Activated B cell treated with CpG ODN at 0.5 μM for 24 hours (primary cell): ENCODE measurements at places on chromosomes 3 and 15. TPM values are rescaled to one million over a fixed set of nuclear protein-coding genes. Genes with fewer than 3 reads are reported as not detected.

The EBLN2 gene
- 6.9 and 9.4 TPM in 2 replicates for total RNA-seq

The CYP11A1 gene
- not detected in 2 replicates for total RNA-seq

The KY gene
- total RNA-seq, result not detected in 2 replicates

The ITIH1 gene
- total RNA-seq, result 0.42 and 0.80 TPM in 2 replicates

The SLC24A5 gene
- total RNA-seq, result not detected in 2 replicates

The TMEM202 gene
- not detected in 2 replicates for total RNA-seq

The UROC1 gene
- not detected in 2 replicates for total RNA-seq

The SPTBN5 gene
- 0.78 and 1.1 TPM in 2 replicates for total RNA-seq

The RNF13 gene
- total RNA-seq, result 57.6 and 59.6 TPM in 2 replicates

The TRH gene
- not detected in 2 replicates for total RNA-seq

DNA sequence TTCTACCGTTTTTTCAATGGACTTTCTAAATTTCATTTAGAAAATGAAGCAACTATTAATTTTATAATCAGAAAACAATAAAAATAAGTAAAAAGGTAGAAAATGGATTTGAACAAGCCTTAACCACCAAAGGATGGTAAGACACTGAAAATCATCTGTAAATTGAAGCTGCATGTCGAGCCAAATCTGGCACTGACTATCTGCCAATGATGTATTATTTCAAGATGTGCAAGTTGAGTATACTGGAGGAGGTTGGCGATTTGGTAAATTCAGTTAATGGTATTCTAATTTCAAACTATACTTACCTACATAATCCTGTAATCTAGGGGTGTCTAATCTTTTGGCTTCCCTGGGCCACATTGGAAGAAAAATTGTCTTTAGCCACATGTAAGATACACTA, 93.5 kb downstream of the FMN1 start:
- DNase-seq, result no peak

DNA sequence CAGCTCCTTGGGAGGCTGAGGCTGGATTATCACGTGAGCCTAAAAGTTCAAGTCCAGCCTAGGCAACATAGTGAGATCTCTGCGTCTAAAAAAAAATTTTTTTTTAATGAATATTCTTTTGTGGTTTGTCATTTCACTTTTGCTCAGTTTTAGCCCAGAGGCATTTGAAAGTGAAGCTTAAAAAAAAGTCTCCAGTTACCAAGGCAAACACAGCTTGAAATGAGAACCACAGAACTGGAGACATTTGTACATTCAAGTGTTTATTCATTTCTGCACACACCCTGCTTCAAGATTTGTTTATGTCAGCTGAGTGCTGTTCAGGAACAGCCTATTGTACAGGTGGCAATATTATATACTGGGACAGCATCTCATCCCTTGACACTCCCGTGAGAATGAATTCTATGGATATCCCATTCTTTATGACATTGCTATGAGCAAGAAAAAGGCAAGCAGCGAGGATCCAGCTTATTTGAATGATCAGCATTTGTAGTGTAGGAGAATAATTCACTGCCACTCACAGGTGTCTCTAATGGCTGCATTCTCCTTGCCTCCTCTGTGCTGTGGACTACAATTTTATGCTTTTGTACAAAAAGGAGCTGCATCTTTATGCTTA, 444.8 kb upstream of the GRM7 start:
- no peak for DNase-seq

GRCh38 chr15:85964471-85964870, 115.2 kb upstream of the AGBL1 start:
- DNase-seq, result no peak

GRCh38 chr3:29088579-29088978, 192.3 kb upstream of the RBMS3 start:
- DNase-seq, result no peak

GRCh38 chr3:42764561-42765295, 8.3 kb downstream of the CCDC13 start:
- DNase-seq, result no peak

DNA sequence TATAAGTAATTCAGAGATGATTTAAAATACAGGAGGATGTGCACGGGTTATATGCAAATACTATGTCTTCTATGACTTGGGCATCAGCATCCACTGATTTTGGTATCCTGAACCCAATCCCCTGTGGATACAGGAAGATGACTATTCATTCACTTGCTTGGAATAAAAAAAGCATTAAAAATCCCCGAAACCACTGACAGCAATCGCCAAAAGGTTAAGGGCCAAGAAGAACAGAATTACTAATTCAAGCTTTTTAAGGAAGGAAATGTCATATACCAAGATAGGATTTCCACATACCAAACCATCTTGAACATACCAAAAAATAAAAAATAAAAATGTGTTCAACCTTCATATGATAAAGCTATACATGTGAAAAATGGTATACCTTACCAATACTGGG, 93.7 kb downstream of the DLG1 start:
- no peak for DNase-seq

DNA sequence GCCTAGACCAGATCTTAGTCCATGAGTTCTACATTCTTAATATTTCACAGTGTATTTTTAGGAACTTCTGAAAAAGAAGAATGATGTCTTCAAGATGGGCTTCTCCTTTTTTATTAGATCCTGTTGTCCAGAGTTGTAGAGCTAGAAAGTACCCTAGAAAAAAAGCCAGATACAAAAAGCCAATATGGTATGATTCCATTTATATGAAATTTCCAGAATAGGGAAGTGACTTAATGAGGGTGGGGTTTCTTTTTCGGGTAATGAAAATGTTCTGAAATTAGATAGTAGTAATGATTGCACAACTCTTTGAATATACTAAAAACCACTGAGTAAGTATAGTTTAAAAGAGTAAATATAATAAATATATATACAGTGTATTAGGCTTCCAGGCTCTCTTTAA, 116.9 kb downstream of the NFKBIZ start:
- no peak for DNase-seq

- no peak for DNase-seq
Observed at GRCh38 chr3:11724615-11725339, 81.1 kb upstream of the VGLL4 start.

DNA sequence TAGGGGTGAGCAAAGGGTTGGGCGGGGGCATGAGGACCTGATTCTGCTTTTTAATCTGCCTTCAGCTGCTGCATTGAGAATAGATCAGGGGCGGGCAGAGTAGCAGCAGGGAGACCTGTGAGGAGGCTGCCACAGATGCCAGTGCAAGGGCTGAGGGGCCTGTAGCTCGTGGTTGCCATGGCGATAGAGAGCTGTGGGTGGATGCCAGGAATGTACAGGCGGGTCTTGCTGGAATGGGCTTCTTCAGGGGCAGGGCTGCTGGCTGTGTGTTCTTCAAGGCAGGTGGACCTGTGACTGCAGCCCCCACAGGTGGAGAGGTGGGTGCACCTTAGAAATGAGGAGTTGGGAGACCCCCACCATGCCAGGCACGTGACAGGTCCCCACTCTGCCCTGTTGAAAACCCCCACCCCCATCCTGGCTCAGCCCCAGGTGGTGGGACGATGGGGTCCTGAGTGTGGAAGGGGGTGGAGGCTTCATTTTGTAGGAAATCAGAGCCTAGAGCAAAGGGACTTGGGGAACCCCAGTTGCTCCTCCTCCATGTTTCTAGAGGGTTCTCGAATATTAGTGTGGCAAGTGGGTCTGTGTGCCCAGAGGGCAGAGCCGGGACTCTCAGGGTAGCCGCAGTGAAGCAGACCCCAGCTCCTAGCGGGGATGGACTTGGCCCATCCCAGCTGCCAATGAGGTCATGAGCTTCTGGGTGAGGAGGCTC, 38.3 kb downstream of the SLC6A6 start:
- DNase-seq, result no peak

DNA sequence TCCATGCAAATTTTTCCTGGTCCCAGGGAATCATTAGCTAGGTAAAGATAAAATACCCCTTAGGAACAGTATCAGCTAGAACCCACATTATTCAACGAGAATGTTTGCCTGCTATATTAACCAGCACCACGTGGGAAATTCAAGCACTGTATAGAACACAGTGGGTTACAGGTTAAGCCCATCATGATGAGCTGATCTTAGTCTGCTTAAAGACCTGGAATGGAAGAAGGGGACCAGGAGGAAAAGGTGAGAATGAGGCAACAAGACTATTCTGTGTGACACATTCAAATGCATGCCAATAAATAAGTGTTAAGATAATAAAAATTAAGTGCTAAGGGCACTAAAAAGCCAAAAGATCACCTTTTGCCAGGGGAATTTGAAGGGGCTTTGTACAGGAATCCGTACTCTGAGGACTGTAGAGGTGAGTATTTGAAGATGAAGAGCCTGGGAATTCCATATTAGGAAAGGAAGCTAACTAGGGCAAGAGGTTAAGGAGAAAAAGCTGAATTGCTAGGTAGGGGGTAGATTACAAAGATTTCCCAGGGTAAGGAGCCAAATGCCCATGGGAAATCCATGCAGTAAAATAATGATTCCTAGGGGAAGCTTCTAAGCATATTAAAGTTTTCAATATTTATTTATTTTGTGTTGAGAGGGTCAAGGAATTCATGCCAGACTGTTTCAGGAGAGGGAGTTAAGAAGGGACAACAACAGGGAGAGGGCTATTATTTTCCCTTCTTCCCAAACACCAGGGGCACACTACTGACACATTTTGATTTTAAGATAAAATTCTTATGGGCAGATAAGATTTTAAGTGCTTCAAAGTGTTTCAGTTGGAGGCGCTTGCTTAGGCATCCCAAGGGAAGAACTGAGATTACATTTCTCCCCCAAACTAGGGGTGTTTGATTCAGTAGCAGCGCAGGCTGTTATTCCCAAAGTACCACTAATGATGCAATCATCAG, 2.3 kb upstream of the MED12L start:
- no peak for DNase-seq

- no peak for DNase-seq
Observed at GRCh38 chr3:114178770-114179368, at the start of gene DRD3. Gene DRD3 (minus strand): TSS chr3:114179052. CDS start chr3:114171992, 7,060 bp downstream.

DNA sequence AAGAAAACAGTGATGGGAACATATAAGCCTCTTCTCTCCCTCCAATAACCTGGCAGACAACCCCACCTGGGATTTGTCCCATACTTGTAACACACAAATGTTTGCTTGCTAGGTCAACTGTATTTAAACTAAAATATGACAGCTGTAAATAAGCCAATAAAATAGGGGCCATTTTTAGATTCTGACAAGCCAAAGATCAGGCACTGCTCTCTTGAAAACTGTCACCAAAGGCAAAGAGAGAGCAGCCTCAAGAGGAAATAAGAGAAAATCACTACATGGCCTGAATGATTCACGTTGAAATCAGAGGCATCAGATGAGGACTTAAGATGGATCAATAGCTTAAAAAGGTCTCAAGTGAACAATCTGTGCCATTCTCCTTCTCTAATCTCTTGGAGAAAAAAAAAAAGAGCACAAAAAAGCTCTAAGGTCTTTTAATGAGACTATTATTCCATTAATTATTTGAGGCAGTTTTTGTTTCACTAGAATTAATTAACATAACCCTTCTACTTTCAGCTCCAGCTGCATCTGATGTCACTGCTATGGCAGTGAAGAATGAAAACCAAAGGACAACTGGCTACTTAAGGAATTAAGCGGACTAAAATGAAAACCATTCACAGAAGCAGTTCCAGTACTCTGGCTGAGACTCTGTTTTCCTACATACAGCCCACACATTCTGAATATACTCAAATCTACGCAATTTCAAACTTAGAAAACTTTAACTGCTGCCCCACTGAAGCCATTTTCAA, 19.0 kb downstream of the MYO5A start:
- no peak for DNase-seq

DNA sequence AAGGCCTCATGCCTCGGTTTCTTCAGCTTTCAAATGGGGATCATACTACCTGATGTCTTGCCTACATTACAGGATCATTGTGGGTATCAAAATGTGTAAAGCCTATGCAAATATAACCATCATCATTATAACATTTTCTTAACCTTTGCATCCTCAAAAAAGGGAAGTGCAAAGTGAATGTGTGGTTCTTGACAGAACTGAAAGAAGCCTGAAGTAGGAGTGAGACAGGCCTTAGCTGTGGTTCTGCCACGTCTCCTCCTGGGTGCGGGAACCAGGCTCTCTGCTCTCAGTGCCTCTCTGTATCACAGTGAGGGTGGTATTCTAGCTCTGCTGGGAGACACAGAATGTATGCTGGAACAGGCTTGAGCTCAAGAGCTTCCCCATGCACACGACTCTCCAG, 316.9 kb upstream of the ICE2 start:
- no peak for DNase-seq

DNA sequence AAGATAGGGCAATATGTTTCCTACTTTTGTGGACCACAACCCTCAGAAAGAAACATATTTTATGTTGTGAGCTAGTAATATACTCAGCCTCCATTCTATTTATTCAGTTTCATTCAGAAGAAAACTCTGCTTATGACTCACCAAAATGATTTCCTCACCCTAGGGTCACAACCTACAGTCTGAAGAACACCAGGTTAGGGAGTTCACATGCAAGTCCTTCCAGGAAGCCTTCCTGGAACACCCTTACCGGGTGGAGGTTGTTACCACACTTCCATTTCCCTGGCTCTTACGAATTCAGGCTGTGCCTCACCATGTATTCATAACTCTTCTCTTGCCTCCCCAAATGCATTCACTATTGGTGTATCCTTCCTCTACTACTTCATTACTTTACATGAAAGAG, 228.0 kb upstream of the ADAMTS9 start:
- DNase-seq, result no peak

DNA sequence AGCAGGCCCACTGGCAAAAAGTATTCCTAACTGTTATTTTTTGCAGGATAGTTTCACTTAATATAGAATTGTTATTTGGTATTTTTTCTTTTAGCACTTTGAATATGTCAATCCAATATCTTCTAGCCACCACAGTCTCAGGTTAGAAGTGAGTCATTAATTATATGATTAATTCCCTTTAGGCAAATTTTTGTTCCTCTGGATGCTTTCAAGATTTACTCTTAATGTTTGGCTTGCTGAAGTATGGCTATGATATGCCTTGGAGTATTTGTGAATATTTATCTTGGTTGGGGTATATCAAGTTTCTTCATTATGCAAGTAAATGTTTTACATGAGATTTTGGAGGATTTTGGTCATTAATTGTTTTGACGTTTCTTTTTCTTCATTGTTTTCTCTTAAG, 152.1 kb upstream of the ALCAM start:
- DNase-seq, result no peak

DNA sequence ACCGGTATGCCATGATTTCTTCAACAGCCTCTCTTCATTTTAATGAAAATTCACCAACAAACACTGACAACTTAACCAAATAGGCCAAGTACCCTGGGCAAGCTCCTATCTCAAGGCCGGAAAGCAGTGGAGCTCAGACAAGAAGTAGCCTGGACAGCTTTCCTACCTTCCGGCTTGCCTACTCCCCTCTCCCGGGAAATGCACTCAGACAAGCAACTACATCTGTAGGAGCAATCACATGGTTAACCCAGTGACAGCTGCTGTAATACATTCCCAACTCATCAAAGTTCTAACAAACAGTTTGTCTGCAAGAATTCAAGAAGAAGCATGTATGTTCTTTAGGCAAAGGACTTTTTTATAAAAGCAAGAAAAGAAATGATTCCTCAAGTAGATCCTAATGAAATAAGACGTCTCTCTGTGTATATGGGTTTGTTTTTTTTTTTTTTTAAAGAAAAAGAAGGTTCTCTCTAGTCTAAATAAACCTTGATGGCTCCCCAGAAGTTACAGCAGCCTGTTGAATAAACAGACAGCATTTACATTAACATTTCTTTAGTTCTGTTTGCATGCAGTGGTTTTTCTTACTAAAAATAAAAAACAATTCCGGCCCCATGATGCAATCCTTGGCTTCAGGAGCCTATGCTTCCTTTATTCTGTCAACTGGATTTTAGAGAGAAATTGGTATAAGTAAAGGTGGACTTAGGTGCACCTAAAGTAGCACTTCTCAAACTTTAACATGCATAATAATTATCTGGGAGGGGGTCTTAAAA, 278.7 kb downstream of the NEK10 start:
- DNase-seq, result no peak
